ENCODE measurements at places on chromosomes 16 and 17.
A peak's percentile ranks its signal among the peaks of the same experiment; 100 is the strongest.

GRCh38 chr16:64470916-64471315 is 650.9 kb downstream of the CDH11 start:
- DNase-seq = no peak

GRCh38 chr17:49403514-49404289 is 11.0 kb downstream of the PHB1 start:
- DNase-seq = no peak

- peak; percentile 68 for DNase-seq
Observed at GRCh38 chr17:34998205-34998604, 17.9 kb downstream of the LIG3 start.

DNA sequence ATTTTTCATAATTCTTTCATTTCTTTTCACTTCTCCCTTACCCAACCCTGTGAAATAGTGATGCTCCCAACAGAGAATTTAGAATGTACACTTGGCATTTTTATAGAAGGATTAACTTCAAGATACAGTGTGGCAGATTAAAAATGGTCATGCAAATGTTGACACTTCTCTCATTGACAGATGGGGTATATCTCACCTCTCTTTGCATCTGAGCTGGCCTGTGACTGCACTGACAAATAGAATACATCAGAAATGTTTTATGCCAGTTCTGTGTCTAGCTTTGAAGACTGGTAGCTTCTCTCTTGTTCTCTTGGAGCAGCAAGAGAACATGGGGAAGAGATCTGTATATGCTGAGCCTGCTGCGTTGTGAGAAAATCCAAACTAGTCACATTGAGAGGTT is 949.6 kb downstream of the CDH11 start:
- DNase-seq = no peak

- DNase-seq = peak; percentile 93
Observed at GRCh38 chr16:87457709-87458423, 35.0 kb downstream of the ZCCHC14 start.

DNA sequence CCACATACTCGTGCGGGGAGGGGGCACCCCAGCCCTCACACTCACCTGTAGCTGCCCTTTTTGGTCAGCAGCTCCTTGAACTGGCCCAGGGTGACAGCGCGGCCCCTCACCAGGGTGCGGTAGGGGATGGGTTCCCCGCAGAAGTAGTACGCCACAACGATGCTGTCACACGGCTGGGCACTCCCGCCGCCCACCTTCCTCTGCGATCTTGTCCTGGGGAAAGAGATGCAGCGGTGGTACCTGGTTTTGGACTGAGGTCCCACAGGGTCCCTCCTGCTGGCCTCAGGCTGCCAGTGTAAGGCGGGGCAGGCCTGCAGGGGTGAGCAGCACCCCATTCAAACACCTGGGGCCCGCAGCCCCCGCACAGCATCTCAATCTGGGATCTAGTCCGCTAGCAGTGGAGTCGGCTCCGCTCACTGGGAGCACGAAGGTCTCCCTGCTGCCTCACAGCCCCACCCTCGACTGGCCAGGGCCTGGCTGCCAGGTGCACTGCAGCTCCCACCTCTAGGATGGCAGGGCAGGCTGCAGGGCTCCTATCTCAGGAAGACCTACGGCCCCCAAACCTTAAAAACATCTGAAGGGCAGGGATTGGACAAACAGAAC is 6.5 kb downstream of the PDIA2 start:
- DNase-seq = no peak

DNA sequence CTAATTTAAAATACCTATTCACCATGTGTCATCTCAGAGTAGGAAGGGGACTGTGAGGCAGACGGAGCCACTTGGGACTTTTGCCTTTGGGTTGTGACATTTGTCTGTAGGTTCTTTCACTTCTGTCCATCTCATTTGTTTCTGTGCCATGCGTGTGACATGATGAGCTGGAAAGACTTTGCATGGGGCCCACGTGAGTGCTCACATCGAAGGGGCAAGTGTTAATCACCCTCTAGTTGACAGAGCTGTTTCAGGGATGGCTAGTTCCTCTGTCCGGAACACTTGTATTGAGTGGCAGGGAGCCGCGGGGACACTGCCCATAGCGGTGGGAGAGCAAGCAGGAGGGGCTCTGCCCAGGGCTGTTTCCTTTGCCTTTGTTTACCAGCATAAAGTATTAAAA is 112.0 kb downstream of the RPTOR start:
- DNase-seq = no peak

DNA sequence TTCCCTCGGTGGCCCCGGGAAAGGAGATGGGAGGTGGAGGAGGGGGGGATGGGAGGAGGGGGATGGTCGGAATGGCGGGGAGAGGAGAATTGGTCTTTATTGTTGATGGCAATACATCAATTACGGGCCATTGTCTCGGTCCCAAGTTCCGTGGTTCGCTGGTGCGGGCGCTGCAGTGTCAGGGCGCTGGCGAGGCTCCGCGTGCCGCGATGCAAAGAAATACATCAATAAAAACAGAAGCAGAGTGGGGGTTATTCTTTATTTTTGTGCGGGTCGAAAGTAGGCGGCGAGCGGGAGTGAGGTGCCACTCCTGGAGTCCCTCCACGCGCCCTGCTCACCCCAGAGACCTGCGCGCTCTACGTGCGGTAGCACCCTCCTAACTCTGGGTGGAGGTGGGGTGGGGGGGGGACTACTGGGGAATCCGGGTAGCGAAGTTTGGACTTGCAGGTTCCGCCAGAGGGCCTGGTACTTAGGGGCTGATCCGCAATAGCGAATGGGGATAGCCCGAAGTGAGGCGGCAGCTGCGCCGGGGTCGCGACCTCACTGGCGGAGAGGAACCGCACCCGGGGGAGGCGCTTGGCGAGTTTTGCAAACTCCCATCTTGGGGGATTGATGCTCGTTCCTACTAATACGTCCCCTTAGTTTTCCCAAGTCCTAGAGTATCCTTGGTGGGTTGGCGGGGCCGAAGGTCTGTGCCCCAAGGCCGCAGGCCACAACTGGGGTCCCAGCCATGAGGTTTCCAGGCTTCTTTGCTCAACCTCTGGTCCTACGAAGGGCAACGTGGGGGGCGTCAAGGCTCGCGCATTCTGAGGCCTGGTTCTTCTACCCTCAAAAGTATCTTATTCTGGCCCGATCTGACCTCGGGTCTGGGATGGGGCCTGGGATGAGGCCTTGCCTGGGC is 3.5 kb upstream of the SALL1 start:
- DNase-seq = no peak

GRCh38 chr17:60602871-60603270 is 2.9 kb downstream of the PPM1D start:
- no peak for DNase-seq

DNA sequence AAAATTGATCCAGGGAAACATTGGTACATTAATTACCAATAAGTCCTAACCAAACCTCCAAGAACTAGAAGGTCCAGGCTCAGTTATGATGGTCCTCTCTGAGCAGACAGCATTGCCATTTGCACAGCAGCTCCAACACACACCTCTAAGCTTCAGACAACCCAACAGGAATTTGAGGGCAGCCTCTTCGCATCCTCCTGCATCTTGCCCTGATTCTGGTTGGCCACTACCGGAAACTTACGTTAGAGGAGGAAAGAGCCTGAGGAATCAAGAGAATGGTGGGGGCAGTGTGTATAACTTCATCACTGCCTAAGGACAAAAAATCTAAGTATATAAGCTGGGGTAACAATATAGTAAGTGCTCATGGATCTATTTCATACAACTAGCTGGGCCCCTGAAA is 15.7 kb downstream of the FAM117A start:
- no peak for DNase-seq

GRCh38 chr17:72305472-72305871 is 184.7 kb downstream of the SOX9 start:
- DNase-seq = no peak

DNA sequence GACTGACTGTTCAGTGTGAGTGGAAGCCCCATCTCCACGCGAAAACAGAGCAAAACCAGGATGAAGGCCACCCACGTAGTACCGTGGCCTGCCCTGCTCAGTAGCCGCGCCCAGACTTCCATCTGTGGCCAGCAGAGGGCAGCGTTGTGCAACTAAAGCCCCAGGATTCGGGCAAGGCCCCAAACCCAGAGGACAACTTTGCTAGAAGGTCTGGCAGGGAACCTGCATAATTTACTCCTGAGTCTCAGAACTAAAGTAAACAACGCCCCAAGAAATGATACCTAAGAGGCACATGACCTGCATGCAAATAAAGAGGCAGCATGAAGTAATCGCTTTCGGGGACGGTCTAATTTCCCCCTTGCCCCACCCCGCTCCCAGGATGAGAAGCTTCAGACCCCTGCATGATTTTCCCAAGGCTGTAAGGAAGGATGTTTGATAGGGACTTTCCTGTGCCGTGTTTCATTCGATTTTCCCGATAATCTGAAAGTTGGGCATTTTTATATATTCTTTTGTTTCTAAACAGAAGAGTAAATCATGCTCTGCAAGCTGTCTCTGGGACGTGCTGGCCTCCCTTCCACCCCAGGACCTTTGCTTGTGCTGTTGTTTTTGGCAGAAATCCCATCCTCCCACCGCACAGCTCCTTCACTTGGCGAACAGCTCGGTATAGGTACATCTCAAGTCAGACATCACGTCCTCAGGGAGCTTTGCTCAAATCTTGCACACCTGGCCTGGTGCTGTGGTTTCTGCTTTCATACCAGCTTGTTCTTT is 18.6 kb downstream of the HSBP1 start:
- peak; percentile 75 for DNase-seq

- DNase-seq = peak; percentile 77
Observed at GRCh38 chr16:72124761-72125634, 31.4 kb downstream of the DHX38 start.

- no peak for DNase-seq
Observed at GRCh38 chr16:67151431-67152097, 766 bp upstream of the B3GNT9 start.

DNA sequence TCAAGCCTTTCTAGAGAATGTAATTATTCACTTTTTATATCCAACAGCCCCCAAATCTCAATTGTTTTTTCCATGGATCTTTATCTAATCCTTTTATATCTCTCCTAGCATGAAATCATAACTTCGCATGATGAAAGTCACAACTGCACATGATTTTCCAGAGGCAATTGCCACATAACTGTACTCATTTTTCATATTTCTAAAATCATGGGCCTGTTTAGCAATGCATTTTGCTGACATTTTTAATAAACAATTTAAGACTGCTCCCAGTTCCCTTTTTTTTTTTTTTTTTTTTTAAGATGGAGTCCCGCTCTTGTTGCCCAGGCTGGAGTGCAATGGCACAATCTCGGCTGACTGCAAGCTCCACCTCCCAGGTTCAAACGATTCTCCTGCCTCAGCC is 83.5 kb downstream of the VMP1 start:
- DNase-seq = no peak

DNA sequence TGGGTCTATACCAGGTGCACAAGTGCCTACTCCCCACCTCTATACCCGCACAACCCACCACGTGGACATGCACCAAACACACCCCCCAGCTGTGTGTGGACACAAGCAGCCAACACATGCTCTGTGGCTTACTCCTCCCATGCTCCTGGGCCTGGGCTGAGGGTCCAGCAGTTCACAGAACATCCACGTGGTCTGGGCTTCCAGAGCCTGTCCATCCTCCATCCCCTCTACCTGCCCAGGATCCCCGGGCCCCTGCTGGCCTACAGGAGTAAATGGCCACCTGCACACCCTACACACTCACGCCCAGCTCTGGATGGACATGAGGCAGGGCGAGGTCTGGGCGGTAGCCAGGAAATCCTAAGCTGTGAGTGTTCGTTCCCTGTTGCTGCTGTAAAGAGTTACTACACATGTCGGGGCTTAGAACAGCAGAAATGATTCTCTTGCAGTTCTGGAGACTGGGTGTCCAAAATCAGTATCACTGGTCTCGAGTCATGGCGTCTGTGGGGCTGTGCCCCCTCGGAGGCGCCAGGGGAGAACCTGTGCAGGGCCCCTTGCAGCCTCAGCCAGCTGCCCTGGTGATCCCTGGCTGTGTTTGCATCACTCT is 15.0 kb upstream of the RAI1 start:
- DNase-seq = peak; percentile 49

DNA sequence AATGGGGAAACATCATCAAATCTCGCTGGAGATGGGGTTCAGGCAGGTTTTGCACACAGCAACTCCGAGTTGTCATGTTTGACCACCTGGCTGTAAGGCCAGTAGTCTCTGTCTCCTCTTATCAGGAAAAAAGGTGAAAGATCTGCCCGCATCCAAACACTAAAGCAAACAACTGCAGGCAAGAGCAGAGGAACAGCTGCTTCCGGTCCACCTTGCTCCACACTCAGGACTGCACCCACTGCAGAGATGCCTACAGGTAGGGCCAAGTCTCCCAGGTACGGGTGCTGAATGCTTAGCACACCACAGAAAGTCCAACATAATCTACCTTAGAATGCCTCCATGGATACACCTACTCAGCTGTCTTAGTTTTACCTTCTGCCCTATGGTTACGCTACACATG is 7.3 kb downstream of the TEX2 start:
- DNase-seq = no peak

DNA sequence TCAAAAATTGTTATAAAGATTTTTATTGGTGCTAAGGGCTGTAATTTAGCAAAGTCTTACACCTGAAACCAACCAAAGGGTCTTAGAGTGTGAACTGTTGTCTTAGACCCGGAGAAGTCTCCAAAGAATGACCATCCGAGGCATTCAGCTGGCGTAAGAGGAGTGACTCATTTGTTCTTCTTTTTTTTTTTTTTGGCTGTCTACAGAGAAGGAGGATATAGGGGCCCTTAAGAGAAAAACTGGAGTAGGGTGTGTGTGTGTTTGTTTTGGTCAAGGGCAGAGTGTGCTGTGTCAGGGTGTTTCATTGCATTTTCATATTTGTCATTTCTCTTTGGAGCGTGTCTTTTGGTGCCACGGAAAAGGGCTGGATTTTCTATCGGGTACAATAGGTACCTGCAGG is 508.0 kb downstream of the WWOX start:
- no peak for DNase-seq

DNA sequence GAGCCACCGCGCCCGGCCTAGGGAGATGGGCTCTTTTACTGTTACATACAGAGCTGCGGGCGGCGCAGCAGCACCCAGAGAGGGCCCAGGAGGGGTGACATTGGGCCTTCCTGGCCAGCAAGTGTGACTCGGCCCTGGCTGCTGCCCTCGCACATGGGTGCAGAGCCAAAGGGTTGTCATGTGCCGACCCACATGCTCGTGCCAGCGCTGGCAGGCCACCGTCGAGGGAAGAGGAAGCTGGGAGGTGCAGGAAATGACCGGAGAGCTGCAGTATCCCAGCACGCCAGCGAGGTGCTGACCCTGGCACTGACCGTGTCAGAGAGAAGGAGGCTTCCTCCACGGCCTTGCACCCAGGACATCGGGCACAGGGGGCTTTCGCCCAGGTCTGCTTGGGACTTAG is 8.0 kb downstream of the ENDOV start:
- no peak for DNase-seq

GRCh38 chr16:19505600-19506303 is 16.1 kb downstream of the GDE1 start:
- DNase-seq = peak; percentile 26
